Lower lobe of right lung (tissue), 2 donors: ENCODE measurements at places on chromosomes 12 and 14. TPM values are rescaled to one million over a fixed set of nuclear protein-coding genes. Genes with fewer than 3 reads are reported as not detected.

Gene RERG
- 9.0 TPM for total RNA-seq

Gene PTPRR
- total RNA-seq = 1.4 TPM

Gene BAG5
- 29.8 TPM for total RNA-seq

Gene OR6C2
- not detected for total RNA-seq

Gene SLC6A12
- 14.2 TPM for total RNA-seq

DNA sequence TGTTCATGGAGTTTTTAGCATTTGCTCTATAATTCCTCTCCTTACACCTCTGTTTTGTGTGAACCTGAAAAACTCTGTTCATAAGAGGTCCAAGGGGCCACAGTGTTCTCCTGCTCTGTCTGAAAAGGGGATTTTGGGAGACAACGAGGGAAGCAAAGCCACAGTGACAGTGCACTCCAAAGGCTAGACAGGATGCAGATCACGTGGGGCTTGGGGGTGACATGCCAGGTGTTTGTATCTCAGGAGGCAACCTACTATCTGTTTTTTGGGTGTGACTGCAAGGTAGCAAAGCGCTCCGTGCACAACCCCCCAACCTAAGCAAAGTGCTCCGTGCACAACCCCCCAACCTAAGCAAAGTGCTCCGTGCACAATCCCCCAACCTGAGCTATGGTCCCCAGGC, 5.1 kb upstream of the CHD4 start:
- no peak for DNase-seq

DNA sequence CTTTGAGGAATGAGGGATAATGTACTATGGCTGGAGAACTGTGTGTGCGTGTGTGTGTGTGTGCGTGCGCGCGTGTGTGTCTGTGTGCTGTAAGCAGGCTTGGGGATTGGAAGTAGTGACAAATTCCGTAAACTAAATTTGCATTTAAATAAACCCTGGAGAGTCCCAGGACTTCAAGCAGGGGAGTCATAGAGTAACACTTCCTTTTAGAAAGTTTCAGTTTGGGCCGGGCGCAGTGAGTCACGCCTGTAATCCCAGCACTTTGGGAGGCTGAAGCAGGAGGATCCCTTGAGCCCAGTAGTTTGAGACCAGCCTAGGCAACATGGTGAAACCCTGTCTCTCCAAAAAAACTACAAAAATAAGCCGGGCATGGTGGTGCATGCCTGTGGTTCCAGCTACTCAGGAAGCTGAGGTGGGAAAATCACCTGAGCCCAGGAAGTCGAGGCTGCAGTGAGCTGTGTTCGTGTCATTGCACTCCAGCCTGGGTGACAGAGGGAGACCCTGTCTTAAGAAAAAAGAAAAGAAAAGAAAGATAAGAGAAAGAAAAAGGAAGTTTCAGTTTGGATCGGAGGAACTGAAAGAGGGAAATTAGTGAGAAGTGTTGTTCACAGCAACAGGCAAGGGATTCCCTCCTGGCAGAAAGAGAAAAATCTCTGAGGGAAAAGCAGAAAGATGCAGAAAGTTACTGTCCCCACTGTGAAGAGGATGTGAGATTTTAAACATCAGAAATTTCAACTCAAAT, 222.7 kb upstream of the SOX5 start:
- DNase-seq = no peak

DNA sequence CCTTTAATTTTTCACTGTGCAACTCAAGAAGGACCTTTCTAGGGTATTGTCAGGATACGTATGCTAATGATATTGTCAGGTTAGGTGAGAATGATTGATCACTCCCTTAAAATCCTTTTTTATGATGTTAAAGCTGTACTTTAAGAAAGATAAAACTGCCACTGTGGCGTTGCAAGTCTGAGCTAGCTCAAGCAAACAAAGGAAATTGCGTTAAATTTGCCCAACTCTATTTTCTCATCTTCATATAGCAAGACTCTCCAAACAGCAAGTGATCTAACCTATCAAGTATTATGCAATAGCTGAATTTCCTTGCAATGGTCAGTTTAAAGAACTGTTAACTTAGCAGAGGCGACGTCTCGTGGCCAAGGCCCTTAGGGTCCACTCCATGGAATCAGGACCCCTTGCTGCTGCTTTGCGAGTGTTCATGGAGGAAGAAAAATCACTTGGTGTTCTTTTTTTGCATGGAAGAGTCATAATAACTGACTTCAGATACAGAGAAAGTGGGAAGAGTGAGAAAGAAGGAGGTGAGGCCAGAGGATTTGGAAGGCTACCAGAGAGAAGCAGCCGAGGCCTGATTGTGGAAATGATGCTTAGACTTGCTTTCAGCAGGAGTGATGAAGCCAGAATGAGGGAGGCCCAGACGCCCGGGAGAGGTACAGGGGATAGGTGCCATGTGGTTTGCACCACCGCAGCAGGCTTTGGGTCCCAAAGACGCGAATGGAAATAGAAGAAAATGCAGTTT, 2.5 kb downstream of the TRAF3 start:
- no peak for DNase-seq

- DNase-seq = no peak
Measured at GRCh38 chr14:95134304-95134933, 22.9 kb downstream of the DICER1 start.

DNA sequence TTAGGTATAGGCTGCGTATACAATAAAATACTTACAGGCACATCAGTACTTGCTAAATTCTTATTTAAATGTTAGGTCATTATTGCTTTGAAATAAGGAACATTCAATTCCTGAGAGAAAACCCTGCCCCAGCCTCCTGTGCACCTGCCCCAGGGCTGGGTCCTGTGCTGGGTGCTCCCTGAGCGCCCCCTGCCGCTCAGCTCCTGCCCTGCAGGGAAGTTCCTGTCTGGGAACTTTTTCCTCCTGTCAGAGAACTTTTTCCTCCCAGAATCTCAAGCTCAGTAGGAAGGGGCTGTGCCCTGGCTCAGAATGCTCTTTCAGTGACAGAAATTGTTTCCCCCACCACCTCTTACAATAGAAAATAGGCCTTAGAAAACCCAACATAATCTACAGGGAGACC, 751.1 kb downstream of the TMEM121 start:
- DNase-seq = no peak

DNA sequence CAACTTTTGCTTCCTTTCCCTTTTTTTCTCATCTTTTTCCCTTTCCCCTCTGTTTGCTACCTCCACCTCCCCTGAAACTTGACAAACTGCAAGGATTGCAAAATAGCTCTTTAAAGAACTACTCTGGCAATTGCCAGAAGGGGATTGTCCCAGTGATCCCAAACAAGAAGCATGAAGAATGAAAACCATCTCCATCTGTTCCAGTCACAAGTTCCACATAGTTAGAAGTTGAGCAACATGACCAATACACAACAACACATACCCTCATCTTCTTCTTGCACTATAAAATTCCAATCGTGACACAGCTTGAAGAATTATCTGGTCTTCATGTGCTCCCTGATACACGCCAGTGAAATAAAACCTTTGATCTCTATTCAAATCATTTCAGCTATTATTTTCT, 93.7 kb upstream of the USP15 start:
- DNase-seq = no peak

- DNase-seq = peak; percentile 66
Measured at GRCh38 chr12:132766380-132767085, 4.9 kb upstream of the ANKLE2 start.

GRCh38 chr14:71365361-71365760, 458.1 kb downstream of the PCNX1 start:
- no peak for DNase-seq

- no peak for DNase-seq
Measured at GRCh38 chr12:69991690-69992288, 166.8 kb downstream of the MYRFL start.

DNA sequence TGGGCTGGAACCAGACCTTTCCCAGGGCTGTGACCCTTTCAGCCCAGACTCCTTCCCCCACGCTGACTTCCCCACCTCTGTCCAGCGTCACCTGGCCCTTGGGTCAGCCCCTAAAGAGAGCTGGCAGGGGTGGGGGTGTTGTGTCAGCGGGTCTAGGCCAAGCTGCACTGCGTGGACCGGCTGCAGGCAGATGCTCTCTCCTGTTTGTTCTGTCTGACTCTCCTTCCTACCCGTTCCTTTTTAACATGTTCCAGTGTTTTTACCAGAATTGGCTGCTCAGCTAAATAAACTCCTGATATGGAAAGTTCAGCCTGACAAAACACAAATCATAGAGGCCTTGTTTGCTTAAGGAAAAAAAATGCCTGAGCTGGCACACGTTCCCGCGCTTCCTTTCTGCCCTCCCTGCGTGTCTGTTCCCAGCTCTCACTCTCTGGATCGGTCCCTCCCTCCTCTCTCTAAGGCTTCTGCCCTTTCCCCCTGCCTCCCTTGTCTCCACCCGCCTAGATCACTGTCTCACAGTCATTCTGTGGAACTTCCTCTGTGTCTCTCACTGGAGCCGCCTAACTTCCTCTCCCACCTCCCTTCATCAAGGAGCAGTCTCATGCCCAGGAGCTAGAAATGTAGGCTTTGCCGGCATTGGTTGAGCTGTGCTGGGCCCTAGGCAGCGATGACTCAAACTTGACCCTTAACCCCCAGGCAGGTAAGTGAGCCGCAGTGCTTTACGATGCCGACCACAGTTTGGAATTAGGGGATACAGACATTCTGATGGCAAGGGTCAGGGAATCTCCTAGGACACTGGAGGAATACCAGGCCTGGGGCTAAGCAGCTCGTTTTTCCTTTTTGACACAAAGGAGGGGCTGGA, 15.5 kb upstream of the MLXIP start:
- no peak for DNase-seq

- DNase-seq = peak; percentile 81
Measured at GRCh38 chr14:35331605-35332516, 39.7 kb downstream of the PSMA6 start.

GRCh38 chr12:6824085-6824775, 2.6 kb downstream of the GPR162 start:
- no peak for DNase-seq

DNA sequence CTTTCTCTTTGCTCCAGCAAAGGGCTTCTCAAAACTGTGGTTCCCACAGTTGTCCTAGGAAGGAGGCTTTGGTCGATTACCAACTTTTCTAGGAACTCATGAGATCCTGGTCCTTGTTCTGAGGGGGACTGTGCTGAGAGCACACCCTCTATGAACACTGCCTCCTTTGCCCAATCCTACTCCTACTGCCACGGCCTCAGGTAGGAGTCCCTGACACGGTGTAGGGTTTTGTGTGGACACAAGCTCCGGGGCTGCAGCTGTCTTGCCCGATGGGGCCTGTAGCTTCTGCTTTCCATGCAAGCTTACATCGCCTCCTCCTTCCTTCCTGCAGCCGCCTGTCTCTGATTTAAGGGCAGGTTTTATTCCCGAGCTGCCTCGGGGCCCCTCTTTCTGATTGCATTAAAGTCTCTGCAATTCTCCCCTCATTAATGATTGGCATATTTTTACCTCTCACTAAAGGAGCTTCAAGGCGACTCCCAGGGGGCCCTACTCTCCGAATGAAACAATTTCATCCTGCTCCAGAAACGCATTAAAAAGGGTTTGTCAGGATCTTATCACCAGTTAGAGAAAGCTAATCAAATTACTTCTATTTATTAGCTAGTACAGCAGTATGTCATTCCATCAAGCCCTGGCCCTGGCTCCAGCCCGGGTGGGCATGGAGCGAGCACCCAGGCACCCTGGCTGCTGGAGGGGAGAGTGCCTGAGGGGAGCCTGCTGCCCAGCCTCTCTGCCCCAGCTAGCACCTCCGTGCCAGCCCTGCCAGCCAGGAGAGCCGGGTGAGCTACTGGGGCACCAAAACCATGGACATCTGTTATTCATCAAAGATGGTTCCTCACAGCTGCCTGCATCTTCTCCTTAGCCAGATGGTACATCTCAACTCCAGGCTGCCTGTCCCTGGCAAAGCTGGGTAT, 38.0 kb upstream of the ESRRB start:
- DNase-seq = no peak

DNA sequence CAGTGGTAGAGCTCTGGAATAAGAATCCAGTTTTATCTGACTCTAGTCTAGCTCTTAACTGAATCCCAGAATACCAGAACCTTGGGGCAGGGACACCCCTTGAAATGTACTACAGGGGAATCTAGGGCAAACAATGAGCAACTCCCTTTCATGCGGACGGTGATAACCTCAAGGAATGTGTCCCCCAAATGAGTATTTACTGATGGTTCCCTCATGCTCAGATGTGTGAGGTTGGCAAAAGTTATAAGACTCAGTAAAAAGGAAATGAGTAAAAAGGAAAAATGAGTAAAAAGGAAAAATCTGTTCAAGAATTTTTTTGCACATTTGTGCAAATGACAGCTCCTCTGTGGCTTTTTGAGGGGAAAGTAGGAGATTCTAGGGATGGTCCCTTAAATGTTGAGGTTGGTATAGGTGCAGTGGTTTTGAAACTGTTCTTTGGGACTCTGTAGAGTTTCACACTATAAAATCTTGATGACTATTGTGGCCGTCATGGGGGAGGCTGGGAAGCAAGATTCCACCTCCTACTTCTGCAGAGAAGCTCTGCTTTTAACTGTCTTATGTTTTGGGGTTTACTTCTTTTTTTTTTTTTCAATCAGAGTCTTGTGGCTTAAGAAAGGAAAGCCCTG, 58.6 kb downstream of the NRXN3 start:
- no peak for DNase-seq

- DNase-seq = peak; percentile 57
Measured at GRCh38 chr14:92670160-92670559, 78.3 kb downstream of the LGMN start.

DNA sequence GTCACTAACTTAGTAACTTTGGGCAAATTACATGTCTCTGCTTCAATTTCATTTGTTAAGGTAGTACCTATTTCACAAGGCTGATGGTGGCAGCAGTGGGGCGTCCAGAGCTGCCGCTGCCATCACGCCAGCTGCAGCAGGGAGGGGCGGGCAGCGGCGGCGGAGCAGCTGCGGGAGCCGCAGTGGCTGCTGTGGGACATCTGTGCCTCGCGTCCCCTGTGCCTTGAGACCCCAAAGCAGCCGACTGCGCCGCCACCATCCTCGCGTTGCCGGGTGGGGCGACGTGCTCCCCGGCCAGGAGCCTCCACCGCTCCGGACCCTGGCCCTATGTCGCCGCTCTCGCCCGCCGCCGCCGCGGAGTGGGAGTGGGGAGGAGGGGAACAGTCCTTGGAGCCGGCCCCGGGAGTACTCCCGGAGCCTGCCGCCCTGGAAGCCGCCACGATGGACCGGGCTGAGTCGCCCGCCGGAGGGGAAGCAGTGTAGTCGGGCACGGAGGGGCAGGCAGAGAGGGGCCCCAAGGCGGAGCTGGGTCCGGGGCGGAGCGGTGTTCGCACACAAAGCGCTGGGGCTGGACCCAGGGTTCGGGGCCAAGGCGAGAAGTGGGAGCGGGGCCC, 51.4 kb downstream of the A2M start:
- peak; percentile 73 for DNase-seq
